ENCODE measurements at places on chromosomes 2 and 18.
A peak's percentile ranks its signal among the peaks of the same experiment; 100 is the strongest.

- no peak for DNase-seq
Measured at GRCh38 chr2:2887772-2888387, 489.7 kb downstream of the EIPR1 start.

DNA sequence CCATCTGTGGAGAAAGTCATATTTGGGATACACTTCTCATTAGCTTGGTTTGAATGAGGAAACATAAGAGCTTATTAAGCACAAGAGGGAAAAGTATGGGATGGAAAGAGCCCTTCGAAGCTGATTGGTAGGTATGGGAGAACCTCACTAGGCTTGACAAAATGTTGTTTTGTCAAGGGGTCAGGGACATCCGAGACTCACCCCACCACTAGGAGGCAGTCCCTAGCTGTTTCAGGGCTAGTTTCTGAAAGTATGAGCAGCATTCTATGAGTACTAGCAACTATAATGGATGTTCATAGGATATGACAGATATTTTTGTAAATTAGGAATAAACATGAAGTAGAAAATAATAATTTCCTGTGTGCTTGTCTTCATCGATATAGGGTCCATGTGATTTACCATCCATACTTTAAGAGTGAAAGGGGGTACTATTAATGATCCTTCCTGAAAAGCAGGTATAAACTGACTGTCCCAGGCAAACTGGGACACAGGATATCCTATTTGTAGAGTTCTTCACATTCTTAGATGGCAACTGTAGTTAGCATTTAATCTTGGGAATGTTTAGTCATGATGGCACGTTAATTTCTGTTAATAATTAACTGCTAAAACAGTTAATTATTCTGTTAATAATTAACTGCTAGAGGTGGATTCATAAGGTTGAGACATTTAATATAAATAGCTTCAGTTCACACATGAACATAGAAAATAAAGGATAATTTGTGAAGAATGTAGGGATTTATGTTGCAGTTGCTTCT lies 28.4 kb downstream of the OTX1 start:
- peak; percentile 11 for DNase-seq

GRCh38 chr2:224220586-224221255 lies 181.2 kb downstream of the FAM124B start:
- DNase-seq, result no peak

DNA sequence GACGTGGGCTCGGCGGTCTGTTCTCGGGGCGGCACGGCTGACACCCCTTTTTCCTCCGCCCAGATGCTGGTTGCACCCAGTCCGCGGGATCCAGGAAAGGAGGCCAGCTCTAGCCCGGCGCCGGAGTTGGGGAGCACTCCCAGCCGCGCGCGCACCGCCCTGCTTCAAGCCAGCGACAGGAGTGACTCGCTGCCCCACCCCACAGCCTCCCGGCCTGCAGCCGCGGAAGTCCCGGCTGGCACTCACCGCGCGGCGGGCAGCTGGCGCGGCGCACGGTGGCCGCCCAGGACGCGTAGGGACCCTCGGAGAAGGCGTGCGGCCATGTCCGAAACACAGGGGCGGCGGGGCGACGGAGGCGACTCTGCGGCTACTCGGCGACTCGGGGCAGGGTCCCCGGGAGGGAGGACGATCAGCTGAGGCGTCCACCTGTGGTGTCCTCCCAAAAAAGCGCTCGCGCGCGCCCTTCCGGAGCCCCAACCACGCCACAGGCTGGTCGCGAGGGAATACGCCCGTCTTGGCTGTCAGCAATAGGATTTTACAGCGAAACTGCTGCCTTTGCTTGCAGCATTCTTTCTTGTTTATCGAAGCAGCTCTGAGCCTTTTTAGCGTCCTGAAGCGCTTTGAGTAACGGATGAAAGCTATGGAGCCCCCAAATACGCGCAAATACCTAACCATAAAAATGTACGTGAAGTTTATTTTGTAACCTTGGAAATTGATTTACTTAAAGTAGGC lies at the start of gene ACADL:
Gene ACADL, minus strand, starts transcription at position 507 of the 732 bp plus-strand sequence. Its CDS starts 184 bp downstream, at position 323.
- DNase-seq, result peak; percentile 19

GRCh38 chr2:127678531-127678930 lies 3.2 kb upstream of the LIMS2 start:
- no peak for DNase-seq

DNA sequence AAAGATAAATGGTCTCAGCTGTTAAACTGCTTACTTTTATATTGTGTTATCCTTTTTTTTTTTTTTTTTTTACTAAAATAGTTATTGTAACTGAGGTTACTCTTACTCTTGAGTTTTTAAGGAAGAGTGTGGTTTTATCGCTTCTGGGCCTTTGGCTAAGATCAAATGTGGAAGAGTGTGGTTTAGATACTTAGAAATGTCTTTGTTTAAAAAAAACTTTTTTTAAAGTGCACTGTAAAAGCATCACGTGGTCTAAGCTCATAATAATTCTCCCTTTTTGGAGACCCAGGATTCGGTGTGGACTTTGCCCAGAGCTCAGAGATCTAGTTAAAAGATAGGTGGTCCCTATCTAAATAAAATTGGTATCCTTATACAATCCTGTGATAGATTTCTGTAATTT lies 11.9 kb upstream of the OXER1 start:
- DNase-seq, result no peak
